ENCODE measurements at places on chromosomes 11 and 22.

DNA sequence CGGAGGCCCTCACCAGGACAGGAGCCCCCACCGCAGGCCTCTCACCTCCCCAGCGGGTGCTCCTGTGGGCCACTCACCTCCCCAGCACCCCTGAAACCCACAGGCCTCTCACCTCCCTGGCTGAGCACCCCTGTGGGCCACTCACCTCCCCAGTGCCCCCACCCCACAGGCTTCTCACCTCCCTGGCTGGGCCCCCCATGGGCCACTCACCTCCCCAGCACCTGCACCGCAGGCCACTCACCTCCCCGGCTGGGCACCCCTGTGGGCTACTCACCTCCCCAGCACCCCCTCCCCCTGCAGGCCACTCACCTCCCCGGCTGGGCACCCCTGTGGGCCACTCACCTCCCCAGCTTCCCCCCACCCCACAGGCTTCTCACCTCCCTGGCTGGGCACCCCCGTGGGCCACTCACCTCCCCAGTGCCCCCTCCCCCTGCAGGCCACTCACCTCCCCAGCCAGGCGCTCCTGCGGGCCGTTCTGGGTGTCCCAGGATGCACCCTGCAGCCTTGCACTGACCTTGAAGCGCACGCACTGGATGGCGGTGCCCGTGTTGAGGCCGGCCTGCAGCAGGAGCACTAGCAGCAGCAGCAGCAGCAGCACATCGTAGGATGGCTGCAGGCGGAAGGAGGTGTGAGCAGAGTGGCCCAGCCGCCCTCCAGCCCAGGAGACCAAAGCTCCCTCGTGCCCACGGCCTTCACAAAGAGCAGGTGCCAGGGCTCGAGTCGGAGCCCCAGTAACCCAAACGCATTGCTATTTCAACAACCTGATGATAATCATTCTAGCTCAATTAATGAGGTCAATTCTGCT is 5.7 kb upstream of the TTLL8 start:
- DNase-seq, result no peak

GRCh38 chr11:77308838-77309237 is 7.4 kb upstream of the GDPD4 start:
- DNase-seq, result no peak

GRCh38 chr22:43449831-43450225 is 38.0 kb downstream of the MPPED1 start:
- DNase-seq, result no peak

DNA sequence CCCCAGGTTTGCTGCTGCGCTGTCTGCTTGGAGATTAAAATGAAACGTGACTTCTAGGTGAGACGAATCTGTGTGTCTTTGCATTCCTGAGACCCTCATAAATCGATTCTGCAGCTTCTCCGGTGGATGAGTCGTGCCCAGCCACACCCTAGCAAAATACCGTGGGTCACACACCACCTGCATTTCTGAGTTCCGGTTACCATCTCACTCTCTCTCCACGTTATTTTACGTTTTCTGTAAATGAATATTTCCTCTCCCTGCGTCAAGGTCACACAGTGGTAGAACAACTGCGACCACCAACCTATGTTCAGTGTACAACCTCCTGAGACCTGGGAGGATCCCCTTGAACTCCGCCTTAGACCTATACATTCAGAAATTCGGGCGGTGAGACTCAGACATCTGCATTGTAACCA is 1.1 kb downstream of the YWHAH start:
- DNase-seq, result no peak

DNA sequence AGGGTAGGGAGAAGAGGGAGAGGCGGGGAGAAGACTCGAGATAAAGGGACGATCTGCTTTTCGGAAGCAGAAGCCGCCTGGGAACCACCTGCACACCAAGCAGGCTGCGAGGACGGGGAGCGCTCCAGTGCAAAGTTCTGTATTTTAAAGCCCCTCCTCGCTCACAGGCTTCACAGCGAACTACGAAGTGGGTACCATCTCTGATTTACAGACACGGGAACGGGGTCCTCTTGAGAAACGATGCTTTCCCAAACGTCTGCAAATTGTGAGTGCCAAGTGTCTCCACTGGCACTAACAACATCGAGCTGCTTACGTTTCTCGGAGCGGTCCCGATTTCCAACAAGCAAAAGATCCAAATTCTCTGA is 700 bp upstream of the STX3 start:
- no peak for DNase-seq

DNA sequence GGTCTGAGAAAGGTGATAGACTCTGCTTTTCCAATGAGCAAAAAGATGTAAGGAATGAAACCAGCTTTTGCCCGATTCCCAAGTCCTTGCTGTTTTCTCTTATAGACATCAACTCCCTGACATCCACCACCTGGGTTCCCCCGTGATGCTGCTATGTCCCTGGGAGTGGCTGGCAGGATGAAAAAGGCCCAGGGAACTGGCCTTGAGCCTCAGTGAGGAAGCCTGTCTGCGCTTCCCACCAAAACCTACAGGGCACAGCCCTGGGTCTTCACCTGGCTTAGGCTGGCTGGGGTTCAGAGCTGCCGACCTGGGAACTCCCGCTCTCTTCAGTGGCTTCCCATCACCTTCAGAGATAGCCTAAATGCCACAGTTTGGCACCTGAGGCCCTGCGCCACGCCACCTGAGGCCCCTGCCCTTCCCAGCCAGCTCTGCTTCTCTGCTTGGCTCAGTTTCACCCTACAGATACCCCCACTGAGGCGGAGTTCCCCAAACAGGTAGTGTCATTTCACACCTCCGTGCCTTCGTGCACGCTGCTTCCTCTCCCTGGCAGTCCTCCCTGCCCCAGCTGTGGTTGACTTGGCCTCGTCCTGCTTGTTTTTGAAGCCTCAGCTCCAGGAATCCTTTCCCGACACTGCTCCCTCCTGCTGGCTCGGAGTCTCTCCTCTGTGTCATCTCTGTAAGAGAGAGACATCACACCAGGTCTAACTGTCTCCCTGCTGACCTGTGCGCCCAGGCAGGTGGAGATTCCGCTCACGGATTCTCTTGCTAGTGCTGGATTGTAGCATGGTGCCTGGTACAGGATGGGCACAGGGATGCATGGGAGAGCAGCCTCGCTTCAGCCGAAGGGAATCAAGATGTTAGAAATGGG is 10.7 kb downstream of the SLC37A2 start:
- DNase-seq, result no peak

DNA sequence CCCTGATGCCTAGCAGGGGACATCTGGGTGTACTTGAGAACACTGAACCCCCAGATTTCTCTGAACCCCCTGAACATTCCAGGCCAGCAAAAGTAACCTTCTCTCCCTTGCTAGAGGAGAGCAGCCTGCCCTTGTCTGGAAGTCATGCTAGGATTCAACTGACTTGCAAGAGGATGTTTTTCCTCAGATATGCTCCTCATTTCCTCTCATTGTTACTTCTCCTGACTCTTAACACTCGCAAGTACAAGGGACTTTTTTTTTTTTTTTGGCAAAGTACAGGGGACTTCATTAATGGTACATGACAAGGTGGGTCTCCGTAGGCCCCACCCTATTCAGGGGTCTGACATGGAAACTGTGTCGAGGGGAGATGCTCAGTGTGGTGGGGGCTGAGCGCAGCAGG is 6.3 kb upstream of the MCHR1 start:
- no peak for DNase-seq

DNA sequence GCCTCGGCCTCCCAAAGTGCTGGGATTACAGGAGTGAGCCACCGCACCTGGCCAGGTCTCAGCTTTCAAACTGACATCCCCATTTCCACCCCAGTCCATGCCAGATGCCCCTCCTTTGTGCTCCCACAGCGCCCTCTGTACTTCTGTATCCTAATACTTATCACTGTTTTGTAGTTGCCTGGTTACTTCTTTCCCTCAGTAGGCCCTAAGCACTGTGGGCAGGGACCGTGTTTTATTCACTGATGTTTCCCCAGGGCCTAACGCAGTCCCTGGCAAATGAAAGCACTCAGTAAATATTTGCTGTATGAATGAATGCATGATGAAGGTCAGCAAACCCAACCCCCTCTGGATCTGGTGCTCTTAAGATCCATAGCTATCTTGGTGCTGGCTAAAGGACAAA is 2.2 kb upstream of the TRIM3 start:
- DNase-seq, result no peak

DNA sequence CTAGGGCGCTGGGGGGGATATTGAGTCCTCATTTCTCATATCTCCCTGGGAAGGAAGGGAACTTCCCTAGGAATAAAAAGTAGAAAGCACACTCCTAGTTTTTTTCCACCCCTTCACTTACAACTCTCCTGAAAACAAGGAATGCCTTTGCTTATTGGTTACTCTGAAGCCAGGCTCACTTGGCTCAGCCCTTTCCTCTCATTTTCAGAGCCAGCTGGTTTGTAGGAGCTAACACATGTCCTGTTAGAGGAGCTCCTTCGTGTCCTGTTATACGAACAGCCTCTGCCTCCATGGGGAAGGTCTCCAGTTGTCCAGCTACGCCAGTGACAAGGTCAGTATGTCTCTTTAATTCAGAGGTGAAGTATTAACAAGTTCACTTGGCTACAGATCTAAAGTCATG is 17.6 kb downstream of the ALKBH8 start:
- no peak for DNase-seq

DNA sequence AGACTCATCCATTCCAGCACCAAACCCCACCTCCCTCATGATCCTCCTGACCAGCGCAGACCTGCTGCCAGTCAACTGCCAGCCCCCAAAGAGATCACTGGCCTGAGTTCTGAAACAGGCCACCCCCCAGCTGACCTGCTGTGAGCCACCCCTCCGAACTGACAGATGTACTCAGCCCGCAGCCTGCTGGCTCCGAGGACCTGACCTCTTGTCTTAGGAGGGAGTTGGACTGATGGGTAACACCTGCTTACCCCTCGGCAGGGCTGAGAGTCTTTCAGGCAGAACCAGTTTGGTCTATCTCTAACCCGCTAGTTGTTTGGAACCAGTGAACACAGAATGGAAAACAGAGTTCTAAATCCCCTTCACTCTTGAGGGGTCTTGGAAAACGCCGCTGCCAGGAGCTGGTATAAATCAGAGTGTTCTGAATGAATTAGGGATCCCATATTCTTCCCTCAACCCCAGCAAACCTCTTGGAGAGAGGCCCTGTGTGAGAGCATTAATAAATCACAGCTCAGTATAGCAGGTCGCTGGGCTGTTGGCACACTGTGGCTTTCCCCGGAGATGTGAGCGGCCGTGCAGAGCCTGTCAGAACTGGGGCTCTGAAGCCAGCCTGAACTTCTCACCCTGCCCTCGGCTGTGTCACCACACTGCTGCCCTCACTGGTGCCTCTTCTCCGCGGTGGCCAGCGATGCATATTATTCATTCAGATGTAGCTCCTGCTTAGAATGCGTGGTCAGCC is 165.1 kb upstream of the NCAM1 start:
- DNase-seq, result no peak

DNA sequence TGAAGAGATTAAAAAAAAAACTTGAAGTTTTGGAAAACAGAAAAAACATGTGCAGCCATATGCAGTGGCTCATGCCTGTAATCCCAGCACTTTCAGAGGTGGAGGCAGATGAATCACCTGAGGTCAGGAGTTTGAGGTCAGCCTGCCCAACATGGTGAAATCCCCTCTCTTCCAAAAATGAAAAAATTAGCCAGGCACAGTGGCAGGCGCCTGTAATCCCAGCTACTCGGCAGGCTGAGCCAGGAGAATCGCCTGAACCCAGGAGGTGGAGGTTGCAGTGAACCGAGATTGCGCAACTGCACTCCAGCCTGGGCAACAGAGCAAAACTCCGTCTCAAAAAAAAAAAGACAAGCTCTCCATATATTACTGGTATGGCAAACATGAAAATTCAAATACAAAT is 7.6 kb downstream of the DLG2 start:
- DNase-seq, result no peak

GRCh38 chr22:24063986-24064385 is 52.9 kb downstream of the CABIN1 start:
- no peak for DNase-seq

GRCh38 chr11:123588117-123588863 is 66.1 kb downstream of the SCN3B start:
- DNase-seq, result no peak

GRCh38 chr11:130874955-130875531 is 41.2 kb downstream of the SNX19 start:
- DNase-seq, result no peak

GRCh38 chr11:69466039-69466438 is 15.4 kb upstream of the LINC01488 start:
- DNase-seq, result no peak

GRCh38 chr11:19393941-19394340 is 153.2 kb upstream of the E2F8 start:
- no peak for DNase-seq

GRCh38 chr22:35126993-35127392 is 61.0 kb downstream of the ISX start:
- no peak for DNase-seq

GRCh38 chr22:36901411-36902142 is 11.9 kb upstream of the CSF2RB start:
- no peak for DNase-seq

DNA sequence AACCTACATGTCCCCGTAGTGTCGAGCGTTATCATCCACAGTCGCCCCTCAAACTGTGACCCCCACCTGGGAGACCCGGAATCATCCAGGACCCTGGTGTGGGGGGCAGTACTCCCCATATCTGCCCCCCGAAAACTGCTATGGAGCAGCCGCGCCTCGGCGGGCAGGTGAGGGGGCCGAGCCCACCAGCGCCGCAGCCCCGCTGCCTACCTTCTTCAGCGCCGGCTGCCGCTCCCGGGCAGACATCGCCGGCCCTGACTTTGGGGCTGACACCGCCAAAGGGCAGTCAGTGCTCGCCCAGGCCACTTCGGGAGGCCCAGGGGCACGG is 825 bp downstream of the ARHGAP20 start:
- no peak for DNase-seq

DNA sequence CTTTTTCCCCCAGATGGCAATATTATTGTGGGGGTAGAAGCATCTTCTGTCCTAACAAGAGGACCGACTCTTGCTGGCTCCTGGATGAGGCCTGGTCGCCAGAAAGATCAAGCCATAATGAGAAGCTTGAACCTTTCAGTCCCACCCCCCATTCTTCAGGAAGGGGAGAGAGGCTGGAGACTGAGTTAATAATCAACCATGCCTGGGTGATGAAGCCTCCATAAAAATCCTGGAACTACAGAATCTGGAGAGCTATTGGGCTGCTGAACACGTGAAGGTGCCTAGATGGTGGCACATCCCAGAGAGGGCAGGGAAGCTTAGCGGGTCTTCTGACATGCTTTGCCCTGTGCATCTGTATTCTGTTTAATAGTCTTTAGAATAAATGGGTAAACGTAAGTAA is 16.3 kb downstream of the AP5B1 start:
- DNase-seq, result no peak

DNA sequence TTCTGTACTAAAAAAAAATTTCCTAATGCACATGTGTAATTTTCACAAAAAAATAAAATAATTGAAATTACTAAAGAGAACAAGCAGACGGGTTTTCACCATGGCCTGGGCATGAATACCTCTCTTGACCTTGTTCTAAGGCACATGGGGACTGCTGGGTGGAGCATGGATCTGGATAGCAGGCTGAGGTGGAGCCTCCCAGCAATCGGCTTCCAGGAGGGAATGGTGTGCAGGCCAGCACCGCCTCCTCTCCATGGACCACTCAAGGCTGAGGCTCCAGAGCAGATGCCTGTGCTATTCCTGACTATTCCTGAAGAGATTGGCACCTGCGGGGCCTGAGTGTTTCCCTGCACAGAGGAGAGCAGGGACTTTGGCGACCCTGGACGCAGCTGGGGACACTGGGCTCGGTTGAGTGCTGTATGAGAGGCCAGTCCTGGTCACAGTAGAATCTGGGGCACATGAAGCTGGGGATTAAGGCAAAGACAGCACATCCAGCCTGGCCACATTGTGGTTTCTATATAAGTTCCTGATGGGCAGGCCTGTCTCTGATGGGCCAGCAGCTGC is 963.6 kb downstream of the BRD1 start:
- DNase-seq, result no peak
